ENCODE measurements at places on chromosomes 13 and 19.

DNA sequence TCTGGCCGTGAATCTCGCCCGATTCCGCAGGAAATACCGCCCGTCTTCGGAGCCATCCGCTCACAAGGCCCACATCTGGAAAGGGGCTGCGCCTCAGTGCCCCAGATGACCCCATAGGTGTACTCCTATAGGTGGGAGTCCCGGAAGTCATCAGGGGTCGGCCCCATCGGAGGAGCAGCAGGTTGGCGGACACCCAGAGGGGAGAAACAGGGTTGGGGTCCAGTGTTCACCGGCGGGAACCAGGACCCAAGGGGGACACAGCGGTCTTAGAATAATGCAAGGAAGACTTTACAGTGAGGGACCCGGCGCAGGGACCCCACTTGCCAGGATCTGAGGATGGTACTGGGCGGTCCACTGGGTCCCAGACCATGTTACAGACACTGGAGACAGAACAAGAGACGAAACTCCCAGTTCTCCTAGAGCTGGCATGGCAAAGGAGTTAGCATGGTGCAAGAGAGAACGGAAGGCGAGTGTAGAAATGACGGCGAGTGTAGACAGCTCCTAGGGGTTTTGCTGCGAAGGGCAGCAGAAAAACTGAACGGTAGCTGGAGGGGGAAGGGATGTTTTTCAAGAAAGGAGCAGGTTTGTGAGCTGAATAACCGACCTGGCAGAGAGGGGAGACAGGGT lies 4.2 kb upstream of the RGL3 start:
- DNase-seq, result no peak

DNA sequence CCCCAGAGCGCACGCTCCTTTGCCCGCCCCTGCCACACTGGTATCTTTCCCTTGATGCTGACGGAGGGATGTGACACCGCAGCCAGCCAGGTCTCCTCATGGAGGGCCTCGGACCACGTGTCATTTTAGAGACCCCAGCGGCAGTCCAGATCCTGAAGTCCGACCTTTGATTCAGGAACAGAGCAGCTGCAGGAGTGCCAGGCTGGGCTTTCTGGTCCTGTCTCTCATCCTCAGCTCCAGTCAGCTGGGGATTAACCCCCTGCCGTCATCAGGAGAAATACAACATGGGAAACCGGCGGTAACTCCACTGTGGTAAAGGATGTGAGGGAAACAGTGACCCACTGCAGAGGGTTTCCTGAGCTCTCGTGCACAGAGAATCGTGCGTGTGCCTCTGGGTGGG lies 140.6 kb downstream of the SIPA1L3 start:
- no peak for DNase-seq

DNA sequence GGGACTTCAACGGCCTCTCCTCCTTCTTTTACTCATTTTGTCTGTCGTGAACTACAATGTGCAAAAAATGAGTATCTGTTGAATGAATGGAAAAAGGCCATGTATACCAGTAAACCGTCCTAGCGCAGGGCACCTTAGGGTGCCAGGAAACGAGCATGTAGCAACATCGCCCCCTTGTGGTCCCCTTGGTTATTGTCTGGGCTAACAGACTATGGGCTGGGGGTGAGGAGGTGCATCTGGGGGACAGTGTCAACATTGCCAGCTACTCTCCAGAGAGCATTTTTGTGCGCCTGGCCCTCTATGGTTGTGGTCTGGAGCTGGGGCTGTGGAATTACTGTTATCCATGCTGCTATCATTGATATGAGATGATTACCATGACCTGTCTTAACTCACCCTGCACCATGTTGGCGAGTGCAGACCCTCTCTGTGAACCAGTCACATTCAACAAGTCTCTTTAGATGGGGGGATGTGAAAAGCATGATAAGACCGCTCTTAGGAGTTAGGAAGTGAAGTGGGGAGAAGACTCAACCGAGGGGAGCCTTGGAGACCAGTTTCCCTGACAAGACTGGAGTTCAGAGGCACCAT lies 22.8 kb upstream of the SIGLEC11 start:
- DNase-seq, result peak; percentile 73

DNA sequence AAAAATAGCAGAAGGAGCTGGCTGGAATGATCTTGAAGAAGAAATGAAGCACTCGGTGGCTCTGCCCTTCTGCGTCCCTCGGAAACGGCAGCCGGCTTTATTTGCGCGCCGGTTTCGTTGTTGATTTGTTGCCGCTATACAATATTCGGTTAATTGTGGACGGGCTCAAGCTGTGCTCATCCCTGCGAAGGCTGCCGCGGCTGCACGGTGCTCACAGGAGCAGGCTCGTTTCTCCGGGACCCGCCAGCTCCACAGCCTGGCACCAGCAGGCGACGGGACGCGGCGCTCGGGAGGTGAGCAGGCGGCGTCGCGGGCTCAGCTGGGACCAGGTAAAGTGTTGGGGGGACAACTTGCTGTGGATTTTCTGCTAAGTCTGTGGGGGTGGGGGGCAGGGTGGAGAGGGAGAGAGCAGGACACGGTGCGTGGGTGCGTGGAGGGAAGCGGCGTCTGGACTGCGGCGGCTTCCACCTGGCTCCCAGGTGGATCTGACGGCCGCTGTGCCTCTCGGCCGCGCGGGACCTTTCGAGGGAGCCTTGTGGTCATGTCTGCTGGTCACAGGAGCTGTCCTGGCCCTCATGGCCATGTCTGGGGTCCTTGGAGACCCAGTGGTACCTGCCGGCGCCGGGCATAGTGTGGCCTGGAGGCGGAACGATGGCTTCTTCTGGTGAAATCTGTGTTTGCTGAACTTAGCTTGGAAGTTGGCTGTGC lies 90.9 kb downstream of the TEX29 start:
- DNase-seq, result no peak

DNA sequence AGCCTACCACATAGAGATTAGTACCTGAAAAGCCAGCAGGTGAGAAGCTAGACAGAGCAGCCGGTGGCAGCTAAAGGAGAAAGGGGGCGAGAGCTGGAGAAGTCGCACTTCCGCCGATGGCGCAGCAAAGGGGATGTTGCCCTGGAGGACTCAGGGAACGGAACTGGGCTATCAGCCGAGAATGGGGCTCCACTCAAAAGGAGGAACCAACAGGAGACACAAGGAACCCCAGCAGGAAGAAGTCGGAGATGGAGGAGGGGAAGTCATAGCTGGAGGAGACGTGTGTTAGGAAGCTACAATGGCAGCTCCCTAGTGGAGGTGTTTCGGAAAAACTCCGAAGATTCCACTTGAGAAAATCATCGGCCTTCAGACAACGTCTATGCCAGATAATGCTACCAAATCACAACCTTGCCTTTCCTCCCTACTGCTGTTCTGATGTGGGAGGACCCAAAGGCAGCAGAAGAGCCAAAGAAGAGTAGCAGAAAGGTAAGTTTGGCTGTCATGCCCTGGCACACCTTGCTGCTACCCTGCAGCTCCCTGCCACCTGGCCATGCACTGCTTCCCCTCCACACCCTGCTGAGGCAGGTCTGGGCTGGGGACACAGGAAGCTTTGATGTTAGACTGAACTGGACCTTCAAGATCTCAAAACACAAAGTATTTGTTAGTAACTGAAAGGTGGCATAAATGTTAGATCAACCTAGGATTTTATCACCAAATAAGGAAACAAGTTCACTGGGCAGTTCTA lies 127.9 kb downstream of the DLEU7 start:
- DNase-seq, result no peak

GRCh38 chr13:101398920-101399319 lies 17.4 kb downstream of the NALCN start:
- DNase-seq, result no peak

DNA sequence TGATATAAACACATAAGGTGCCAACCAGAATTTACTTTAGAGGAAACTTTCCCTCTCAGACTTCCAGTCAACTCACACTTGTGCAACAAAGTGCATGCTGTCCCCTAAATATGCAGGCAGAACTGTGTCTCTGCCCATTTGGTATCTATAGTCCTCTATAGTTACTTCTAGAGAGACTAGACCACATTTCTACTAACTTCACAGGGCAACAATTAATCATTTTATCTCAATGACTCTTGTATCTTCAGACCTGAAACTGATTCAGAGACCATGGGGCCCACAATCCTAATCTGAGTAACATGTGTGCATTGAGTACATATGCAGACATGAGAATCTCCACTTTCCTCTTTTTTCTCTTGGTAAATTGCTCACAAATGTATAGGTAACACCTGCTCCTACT lies 158.1 kb downstream of the ZNF486 start:
- no peak for DNase-seq

GRCh38 chr13:113548171-113548641 lies 36.3 kb upstream of the TFDP1 start:
- no peak for DNase-seq

DNA sequence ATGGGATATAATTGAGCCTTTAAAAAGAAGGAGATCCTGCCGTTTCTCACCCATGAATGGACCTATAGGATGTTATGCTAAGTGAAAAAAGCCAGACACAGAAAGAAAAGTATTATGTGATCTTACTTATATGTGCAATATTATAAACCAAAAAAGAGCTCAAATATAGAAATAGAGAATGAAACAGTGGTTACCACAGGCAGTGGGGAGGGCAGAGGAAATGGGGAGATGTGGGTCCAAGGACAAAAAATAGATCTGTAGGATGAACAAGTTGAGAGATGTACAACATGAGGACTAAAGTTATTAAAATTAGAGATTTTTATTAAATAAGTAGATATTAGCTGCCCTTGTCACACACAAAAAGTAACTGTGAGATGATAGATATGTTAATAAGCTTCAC lies 29.1 kb downstream of the TDRD3 start:
- no peak for DNase-seq

- DNase-seq, result no peak
Measured at GRCh38 chr13:109955598-109955997, 169.2 kb upstream of the IRS2 start.

GRCh38 chr13:48731001-48731658 lies 77.4 kb downstream of the CYSLTR2 start:
- no peak for DNase-seq

GRCh38 chr19:49486710-49487276 lies 615 bp upstream of the RPL13A start:
- DNase-seq, result no peak

- no peak for DNase-seq
Measured at GRCh38 chr13:106752584-106753170, 184.7 kb upstream of the ARGLU1 start.

- no peak for DNase-seq
Measured at GRCh38 chr13:52394586-52394985, 11.4 kb downstream of the THSD1 start.

GRCh38 chr19:47005873-47006272 lies 13.8 kb upstream of the NPAS1 start:
- DNase-seq, result no peak

GRCh38 chr13:52845334-52845761 lies 3.1 kb downstream of the PCDH8 start:
- DNase-seq, result no peak

DNA sequence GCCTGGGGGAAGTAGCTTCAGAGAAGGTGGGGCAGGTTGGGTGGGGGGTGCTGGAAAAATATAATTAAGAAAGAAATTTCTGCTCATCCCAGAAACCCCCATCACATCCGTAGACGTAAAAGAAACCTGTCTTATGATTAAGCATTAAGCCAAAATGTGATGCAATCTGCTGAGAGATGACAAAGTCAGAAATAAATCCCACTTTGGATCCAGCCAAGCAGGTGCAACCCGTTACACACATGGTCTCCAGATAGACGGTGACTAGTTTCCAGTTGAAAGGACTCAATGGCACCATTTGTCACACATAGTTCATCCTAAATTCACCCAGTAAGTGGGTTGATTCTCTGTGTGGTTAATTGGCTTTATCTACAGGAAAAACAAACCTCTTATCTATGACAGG lies 34.1 kb downstream of the PSG5 start:
- DNase-seq, result no peak

DNA sequence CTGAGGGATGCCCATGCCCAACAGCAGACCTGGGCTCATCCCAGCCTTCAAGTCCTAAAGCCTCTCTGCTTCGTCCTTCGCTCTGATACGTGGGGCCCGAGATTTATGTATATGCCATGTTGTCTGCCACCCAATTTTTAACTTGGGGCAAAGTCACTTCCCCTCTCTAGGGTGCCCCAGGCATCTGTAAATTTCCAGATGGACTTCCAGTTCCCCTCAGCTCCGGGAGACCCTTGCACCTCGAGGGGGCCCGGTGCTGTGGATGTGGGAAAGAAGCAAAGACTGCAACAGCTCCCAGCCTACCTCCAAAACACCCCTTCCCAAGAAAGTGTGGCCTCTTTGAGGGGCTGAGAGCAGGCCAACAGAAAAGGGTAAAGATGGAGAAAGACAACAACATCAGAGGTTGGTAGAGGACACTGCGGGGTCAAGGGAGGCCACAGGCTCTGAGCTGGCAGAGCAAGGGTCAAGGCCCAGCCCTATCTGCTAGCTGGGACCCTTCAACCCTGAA lies 97.4 kb downstream of the STK24 start:
- DNase-seq, result no peak

- no peak for DNase-seq
Measured at GRCh38 chr13:80276371-80277289, 64.3 kb downstream of the SPRY2 start.

DNA sequence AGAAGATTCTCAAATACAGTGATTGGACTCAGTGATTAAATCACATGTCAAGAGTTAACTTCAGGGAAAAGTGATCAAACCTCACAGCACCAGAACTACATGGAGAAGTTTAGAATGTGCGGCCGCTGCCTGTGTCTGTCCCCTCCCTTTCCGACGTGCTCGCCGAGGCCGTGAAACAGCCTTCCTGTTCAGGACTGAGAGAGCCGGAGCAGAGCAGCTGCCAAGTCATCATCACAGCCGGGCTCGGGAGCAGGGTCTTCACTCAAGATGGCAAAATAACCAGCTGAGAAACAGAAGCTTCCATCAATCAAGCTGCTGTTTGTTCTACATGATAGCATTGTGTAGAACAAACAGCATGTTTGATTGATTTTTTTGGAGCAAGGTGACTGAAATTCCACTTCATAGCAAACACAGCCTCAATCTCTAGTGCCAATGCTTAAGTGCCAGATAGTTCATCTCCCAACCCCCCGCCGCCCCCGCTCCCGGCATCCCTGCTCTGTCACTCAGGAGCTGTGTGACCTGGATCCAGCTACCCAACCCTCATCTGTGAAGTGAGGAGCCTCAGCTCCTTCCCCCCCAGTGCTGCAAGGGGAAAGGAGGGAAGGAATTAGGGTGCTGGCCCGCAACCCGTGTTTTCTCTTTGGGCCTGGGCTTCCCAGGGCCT lies 70.6 kb downstream of the HSPH1 start:
- DNase-seq, result no peak

DNA sequence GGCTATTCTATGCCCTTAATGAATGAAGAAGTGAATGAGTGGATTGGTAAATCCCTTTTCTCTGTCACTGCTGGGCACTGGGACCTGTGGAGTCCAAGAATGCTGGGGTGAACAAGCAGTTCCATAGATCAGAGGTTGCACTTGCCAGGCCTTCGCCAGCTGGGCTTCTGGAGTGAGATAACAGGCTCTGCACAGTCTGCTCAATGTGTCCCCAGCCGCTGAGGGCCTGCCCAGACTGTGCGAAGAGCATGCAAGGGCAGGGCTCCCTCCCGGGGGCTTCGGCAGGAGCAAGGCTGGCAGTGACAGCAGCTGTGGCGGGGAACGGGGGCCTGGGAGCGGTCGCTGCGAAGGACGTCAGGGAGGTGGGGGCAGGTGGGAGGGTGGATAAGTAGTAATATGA lies 51.3 kb downstream of the ZNF536 start:
- no peak for DNase-seq

- no peak for DNase-seq
Measured at GRCh38 chr13:63586467-63586866, 2170.8 kb upstream of the PCDH20 start.

GRCh38 chr13:43816401-43816889 lies 29.7 kb upstream of the ENOX1 start:
- DNase-seq, result no peak

- DNase-seq, result no peak
Measured at GRCh38 chr13:71489041-71489440, 378.0 kb downstream of the DACH1 start.

- DNase-seq, result no peak
Measured at GRCh38 chr13:93180356-93180969, 46.1 kb upstream of the GPC6 start.

All from stimulated activated naive CD4-positive, alpha-beta T cell treated with Interleukin-2 at 50 U/mL for 16 hours (primary cell).